NCI-H146 (cell line): ENCODE measurements at places on chromosomes 1 and 21.
A peak's percentile ranks its signal among the peaks of the same experiment; 100 is the strongest.

- DNase-seq: no peak
Observed at GRCh38 chr21:44566403-44566802, 7.1 kb upstream of the KRTAP10-4 start.

- DNase-seq: peak; percentile 23
Observed at GRCh38 chr1:53278298-53278725, 40.0 kb upstream of the MAGOH start.

- no peak for DNase-seq
Observed at GRCh38 chr21:39650801-39651200, 38.1 kb downstream of the B3GALT5 start.

- DNase-seq: no peak
Observed at GRCh38 chr1:47332779-47333577, 612 bp upstream of the CMPK1 start.
